Stimulated activated CD8-positive, alpha-beta memory T cell treated with anti-CD3 and anti-CD28 coated beads, Interleukin-4, amount 100 ng/mL, for 4 hours (primary cell): ENCODE measurements at places on chromosomes 1 and 21.
A peak's percentile ranks its signal among the peaks of the same experiment; 100 is the strongest.

GRCh38 chr1:119647228-119647733, 785 bp downstream of the ZNF697 start:
- no peak for DNase-seq

DNA sequence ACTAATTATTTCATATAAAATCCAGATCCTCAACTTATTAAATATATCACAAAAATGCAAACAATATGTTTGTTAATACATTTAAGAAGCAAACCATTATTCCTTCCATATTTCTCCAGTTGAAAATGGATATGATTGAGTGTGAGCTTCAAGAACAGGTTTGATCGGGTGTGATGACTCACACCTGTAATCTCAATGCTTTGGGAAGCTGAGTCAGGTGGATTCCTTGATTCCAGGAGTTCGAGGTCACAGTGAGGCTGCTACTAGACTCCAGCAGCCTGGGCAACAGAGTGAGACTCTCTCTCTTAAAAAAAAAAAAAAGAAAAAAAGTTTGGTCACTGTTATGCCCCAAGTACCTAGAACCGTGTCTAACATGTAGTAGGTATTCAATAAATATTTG, 42.9 kb upstream of the RRP15 start:
- no peak for DNase-seq

- DNase-seq = no peak
Measured at GRCh38 chr1:231950331-231951128, 323.9 kb downstream of the DISC1 start.

DNA sequence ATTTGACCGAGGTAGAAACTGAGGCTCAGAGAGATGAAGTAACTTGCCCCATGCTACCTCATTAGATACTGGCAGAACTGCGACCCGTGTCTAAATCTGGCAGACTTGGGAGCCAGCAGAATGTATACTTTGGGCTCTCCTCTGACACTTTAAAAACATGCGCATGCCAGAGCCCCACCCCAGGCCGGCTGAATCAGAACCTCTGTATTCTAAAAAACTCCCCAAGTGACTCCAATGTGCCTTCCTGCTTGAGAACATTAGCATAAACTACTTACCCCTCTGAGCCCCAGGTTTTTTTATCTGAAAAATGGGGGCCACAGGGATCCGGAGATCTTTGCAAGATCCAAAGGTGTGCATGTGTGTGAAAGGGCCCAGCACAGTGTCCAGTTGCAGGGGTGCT, 344.7 kb upstream of the USP24 start:
- no peak for DNase-seq

- no peak for DNase-seq
Measured at GRCh38 chr1:226644541-226645176, 94.4 kb downstream of the ITPKB start.

DNA sequence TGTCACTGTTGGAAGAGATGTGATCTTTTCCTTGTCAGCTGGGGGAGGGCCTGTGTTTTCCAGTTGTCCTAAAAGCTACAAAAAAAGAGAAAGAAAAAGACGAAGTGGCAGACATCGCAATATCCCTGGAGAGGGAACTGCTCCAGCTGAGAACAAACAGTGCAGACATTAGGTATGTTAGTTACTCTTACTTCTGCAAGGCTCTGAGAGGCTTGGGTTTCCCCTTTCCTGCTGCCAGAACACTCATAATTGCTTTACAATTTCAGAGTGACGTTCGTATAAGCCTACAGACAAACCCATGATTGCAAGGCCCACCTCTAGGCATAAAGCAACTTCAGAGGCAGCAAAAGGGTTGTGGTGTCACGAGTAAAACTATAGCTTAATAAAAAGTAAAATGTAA, 31.1 kb downstream of the CD160 start:
- no peak for DNase-seq

DNA sequence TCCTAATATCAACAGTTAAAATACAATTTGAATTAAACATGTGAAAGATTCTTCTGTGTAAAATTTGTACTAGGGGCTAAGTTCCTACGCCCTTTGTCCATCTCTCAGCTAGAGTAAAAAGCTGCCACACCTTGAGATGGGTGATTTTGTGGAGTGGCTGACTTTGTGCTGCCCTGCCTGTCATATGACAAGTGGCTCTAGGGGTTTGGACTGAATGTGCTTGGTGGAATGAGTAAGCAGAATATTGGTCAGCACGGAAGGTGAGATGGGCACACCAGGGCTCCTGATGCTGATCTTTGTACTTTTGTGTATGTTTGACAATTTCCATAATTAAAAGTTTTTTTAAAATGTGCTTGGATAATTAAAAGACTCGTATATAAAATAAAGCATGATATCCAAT, 133.6 kb upstream of the SLC45A1 start:
- DNase-seq = no peak

DNA sequence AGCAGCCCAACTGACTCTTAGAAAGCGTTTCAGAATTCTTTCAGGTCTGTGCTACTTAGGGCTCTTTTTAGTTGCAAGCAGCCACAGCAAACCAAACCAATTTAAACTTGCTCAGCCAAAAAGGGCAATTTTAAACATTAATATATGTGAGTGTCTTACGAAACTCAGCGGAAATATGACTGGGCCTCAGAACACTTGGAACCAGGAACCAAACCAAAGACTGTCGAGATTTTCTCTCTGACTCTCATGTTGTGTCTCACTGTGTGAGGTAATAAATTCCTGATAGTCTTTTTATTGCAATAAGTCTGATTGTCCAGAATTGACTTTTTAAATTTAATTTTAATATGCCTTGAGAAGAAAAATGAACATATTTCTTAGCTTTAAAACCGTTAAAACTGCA, 122.3 kb downstream of the SYF2 start:
- DNase-seq = no peak

GRCh38 chr1:45473302-45473701, 17.7 kb downstream of the TESK2 start:
- no peak for DNase-seq

DNA sequence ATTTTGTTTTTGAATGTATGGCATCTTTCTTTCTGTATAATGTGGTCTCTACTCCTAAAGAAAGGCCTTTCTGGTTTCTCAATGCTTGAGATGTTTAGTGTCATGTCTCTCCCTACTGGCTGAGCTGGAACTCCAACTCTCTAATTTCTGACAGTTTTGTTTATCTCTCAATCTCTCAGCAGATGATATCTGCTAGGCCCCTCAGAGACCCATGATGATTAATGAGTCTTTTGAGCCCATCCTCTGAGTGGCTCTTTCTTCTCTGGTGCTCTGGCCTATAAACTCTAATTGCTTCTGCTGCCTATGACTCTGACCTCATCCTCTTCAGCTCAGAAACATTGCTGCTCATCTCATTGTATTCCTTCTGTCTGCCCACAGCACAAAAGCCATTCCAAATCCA, 46.6 kb downstream of the CRB1 start:
- no peak for DNase-seq

DNA sequence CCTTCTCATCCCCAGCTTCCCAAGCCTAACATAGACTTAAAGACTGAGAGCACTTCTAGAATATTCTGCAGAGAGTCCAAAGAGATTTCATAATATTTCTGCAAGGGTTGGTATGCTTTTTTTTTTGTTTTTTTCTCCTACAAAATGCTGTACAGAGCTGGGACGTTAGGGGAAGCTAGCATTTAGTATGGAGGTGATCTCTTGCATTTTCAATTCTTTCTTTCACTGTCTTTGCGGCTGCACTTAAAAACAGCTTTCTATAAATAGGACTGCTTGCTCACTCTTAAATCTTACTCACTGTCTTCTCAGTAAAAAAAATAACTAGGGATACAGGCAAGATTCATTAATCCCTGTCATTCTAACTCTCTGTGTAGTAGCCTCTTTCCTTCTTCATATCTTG, 7.4 kb downstream of the DSCAM start:
- no peak for DNase-seq

DNA sequence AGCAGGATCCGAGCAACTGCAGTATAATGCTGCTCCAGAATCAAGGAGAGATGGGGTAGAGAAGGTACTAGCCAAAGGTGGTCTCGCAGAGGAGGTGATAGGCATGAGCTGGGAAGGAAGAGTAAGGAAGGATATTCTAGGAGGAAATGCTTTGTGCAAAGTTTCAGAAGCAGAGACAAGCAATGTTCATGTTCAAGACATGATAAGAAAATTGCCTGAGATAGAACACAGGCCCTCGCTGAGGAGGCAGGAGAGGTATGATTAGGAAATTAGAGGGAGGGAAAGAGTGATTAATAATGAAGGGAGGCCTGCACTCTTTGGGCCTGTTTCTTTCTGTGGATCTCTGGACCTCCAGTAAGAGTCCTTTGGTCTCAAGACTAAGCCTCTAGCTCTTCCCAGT, 12.9 kb upstream of the ETV3 start:
- DNase-seq = no peak

- DNase-seq = no peak
Measured at GRCh38 chr1:209791920-209792319, 7.6 kb upstream of the C1orf74 start.

- no peak for DNase-seq
Measured at GRCh38 chr1:151238467-151238739, 16.1 kb upstream of the PSMD4 start.

GRCh38 chr1:17692645-17693044, 62.5 kb upstream of the ACTL8 start:
- no peak for DNase-seq

DNA sequence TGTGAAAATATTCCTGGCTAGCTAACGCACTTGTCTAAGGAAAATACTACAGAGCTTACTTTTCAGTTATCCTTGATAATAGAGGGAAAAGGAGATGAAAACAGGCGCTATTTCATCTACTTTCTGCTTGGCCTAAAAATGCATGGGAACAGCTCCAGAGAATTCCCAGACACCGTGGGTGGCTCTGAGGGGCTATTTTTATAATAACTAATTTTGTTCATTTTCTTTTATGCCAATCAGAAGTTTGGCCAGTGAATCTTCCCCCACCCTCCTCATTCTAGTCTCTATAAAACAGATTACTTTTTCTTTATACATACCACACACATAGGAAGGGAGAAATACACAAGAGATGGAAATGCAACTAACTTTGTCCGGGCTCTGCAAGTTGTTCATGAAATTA, 322.9 kb downstream of the SETD4 start:
- DNase-seq = no peak

- no peak for DNase-seq
Measured at GRCh38 chr1:24045771-24046170, 65.6 kb upstream of the SRSF10 start.

DNA sequence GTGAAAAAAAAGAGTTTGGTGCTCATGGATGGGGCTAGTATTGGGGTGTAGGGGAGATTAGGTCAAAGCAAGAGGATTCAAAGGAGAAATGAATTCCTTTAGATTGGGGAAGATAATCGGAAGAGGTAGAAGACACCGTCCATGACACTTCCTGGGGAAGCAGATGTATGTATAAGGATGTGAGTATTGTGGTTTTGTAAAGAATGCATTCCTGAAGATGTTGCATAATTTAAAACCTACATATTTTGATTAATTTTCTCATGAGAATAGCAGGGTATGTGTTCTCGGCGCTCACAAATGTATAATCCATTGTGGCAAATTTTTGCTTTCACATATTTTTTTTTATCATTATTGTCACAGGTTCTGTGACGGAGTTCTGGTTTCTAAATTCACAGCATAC, 5.5 kb upstream of the LGALS8 start:
- DNase-seq = no peak

GRCh38 chr1:89632657-89633247, at the start of gene LRRC8C:
Gene LRRC8C, plus strand, starts transcription at chr1:89633120. Its CDS starts 53,354 bp downstream, at chr1:89686474.
- DNase-seq = peak; percentile 78

GRCh38 chr1:155645034-155645598, 35.1 kb downstream of the MSTO1 start:
- no peak for DNase-seq

- no peak for DNase-seq
Measured at GRCh38 chr1:117098287-117098890, 23.2 kb downstream of the TRIM45 start.

DNA sequence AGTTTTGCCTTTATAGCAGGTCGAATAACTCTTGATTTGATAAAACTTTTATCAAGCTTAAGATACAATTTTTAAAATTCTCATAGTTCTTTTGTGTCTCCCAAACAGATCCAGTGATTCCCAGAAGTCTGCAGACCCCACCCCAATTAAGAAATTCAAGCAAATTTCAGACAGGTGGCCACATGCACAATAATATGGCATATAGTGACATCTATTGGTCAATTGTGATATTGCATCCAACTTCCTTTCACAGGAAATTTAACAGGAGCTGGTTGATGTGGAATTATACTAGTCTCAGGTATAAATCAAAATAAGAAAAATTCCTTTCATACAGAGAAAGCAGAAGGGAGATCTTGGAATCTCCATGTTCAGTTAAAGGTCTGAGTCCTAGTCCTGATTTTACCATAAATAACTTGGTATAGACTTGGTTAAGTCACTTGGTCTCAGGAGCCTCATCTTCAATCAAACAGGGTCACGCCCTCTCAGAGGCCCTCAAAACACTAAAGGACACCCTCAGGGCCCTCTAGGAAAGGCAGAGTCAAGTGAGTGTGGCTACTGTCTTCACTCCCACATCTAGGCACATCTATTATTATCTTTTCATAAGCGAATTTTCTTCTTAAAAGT, 24.1 kb downstream of the PIGM start:
- DNase-seq = no peak

DNA sequence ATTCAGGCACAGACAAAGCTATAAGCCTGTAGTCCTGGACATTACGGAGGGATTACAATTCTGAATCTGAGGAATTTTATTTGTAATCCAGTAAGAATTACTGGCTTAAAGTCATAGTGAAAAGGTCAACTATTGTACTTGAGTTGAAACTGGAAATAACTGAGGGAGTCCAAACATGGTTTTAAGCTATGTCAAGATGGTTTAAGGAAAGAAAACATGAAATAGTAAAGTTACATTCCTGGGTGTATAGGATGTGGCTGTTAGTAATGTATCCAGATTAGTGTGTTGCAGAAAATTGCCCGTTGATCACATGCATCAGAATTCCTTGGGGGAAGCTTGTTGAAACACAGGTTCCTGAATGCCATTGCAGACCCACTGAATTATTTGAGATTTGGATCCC, 124.8 kb upstream of the GORAB start:
- no peak for DNase-seq

GRCh38 chr21:28669321-28669720, 323.4 kb downstream of the LTN1 start:
- no peak for DNase-seq

DNA sequence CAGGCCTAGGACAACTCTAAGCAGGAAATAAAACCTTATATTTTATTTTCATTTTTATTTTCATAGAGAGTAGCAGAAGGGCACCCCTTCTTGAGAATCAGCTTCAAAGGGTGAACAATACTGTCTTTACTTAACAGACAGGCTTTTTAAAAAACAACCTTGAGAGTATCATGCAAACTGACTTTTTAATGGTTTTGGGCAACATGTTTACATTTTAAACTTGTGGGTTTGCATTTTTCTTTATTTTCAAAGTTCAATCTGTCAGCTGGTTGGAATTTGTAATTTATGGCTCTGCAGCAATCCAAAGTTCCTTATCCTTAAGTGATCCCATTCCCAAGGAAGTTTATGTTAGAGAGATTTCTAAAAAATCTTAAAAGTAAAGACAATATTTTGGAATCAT, 392.3 kb upstream of the ADAMTS5 start:
- DNase-seq = no peak

DNA sequence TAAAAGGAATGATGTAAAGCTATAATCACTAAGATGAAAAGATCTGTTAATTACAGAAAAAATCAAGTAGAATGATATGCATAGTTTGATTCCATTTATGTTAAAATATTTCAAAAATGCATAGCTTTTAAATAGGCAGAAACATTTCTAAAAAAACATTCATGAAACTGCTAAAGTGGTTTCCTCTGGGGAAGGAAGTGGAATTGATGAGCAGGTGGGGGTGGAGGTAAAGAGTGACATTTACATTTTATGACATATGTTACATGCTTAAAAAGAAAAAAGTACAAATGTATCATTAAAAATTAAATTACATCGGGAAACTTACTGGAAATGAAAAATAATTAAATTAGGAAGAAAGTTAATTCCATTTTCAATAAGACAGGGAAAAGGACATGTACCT, 42.8 kb upstream of the JAK1 start:
- no peak for DNase-seq
